ENCODE measurements at places on chromosomes 11 and 22. TPM values are rescaled to one million over a fixed set of nuclear protein-coding genes. Genes with fewer than 3 reads are reported as not detected.

GRCh38 chr11:63243533-63243932 lies at the start of gene SLC22A25:
Gene SLC22A25 (minus strand): TSS chr11:63243599. CDS start chr11:63229652, 13,947 bp downstream.
- peak; percentile 16 for DNase-seq

- DNase-seq: no peak
Measured at GRCh38 chr22:39183991-39184585, 31.6 kb upstream of the CBX7 start.

DNA sequence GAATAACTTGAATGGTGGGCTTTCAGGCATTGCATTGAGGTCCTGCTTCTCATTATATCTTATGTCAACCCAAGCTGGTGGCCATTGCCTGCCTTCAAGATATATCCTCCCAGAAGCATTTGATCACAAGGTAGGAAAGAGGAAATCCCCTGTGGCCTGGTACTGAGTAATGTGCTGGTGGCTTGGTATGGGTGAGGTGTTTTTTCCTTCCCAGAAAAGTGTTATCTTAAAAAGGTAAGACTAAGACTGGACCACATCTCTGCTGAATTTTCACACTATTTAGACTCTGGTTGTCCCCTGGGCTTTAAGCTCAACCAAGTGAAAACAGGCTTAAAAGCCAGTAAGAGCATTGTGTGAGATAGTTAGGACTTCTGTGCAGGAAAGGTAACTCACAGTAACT lies 3.7 kb downstream of the INSC start:
- DNase-seq: no peak

The PKDREJ gene
- total RNA-seq: not detected

- peak; percentile 33 for DNase-seq
Measured at GRCh38 chr22:49433717-49434611, 393.7 kb downstream of the BRD1 start.

- DNase-seq: no peak
Measured at GRCh38 chr22:31872209-31872608, 72.1 kb upstream of the YWHAH start.

DNA sequence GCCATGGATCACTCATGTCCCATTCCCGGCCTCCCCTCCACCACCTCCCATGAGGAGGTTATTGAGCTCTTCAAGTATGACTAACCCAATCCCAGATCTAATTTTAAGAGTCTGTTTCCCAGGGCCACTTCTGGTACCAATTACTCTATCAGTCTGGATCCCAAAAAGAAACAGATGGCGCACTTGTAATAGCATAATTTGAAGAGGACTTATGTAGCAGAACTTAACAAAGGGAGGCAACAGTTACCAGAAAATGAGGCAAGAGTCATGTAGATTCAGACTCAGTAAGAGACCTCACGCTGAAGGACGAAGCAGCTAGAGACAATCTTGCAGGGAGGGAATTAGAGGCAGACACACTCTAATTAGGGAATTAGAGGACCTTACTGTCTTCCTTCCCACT lies 46.9 kb downstream of the DDX6 start:
- no peak for DNase-seq

The RBMXL2 gene
- not detected for total RNA-seq

DNA sequence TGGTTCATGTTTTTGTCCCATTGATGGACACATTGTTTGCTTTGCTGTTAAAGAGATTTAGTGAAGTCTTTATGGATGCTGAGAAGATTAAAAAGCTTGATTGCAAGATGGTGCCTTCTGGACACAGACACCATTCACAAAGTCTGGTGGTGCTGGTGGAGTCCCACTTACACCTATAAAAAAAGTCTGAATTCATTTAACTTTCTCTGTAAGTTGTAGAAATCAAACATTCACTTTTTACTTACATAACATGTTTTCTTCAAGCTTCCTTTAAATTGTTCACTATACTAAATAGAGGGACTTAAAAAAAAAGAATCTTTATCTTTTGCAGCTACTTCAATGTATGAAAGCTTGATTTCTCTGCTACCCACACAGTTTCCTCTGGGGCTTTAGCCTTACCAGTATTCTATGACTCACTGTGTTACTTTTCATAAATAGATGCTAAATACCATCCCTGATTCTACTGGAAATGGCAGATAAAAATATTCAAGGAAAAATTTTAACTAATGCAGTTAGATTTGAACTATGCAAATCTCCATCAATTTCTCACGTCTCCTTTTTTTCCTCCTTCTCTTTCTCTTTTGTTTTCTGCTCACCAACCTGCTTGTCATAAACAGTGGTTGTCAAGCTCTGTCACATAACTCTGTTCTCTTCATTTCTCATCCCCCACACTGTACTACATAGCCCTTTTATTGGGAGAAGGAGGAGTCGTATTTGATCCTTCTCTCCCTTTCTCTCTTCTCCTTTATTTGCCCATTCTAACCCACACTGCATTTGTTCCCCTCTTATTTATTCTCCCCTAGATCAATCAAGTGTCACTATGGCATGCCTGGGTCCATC lies 89.7 kb downstream of the FAM76B start:
- no peak for DNase-seq

- DNase-seq: no peak
Measured at GRCh38 chr11:79708319-79708932, 267.6 kb upstream of the TENM4 start.

DNA sequence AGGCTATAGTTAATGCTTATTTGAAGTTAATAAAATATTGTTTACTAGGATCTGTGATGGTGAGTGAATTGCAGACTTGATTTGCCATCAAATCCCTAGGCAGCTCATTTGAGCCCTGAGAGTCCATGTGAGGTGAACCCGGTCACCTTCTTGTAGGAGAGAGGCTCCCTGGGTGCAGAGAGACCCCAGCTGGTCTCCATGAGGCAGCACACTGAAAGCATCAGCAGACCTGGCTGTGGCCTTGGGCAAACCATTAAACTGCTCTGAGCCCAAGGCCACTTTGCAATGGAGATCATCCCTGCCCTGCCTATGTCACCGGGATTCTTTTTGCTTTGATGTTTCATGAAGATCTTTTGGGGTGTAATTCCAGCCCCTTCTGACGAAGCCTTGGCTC lies 125.2 kb downstream of the MICAL2 start:
- DNase-seq: no peak

DNA sequence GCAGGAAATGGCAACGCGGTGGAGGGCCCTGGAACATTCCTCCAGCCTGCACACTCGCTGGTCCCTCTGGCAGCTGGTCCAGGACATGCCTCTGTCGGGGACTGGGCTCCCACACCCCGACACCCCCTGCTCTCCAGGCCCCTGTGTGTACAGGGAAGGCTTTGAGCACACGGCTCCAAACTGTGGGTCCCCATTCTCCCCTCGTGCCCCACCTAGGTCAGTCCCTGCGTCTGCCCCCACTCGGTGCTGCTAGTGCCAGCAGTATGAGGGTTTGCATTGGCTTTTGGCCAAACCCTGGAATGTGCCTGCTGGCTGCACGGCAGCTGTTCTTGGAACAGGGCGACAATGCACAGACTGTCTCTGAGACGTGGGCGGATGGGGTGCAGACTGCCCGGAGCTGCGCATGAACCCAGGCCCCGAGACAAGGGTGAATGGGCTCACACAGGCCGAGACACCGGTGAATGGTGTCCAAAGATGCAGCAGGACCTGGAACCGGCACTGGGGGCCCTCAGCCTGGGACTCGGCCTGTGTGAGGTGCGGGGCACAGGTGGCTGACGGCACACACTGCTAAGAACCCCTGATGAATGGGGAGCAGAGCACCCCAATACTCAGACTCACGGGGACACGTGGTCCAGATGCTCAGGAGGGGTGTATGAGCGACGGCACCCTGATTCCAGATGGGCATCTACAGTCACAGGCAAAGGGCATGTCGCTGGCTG lies 7.5 kb upstream of the SYT8 start:
- DNase-seq: peak; percentile 86

The FOSL1 gene
- 37.3 TPM for total RNA-seq

GRCh38 chr11:61917334-61918109 lies at the start of gene RAB3IL1:
Gene RAB3IL1 (minus strand): TSS chr11:61917566. CDS start chr11:61917367, 199 bp downstream.
- DNase-seq: peak; percentile 61

DNA sequence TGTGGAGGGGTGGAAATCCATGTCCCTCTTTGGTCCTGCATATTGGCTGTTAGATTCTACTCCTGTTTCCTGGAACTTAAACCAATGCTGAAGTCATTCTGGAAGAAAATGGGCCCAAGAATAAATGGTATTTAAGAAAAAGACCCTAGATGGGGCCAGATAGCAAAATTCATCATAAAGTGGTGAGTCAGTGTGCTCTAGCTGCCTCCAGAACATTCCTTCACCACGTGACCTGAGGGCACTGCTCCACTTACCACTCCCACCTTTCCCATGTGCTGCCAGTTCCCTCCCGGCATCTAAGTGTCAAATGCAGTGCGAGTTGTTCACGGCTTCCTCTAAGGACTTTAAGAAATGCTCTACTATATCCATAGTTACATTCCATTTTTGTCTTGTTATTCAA lies 30.9 kb upstream of the NAP1L4 start:
- no peak for DNase-seq

The YAP1 gene
- total RNA-seq: 19.3 TPM

GRCh38 chr22:17167486-17167885 lies 8.4 kb upstream of the HDHD5 start:
- peak; percentile 54 for DNase-seq

GRCh38 chr22:38031491-38031890 lies 25.7 kb upstream of the PICK1 start:
- no peak for DNase-seq

The ELMOD1 gene
- not detected for total RNA-seq

The TPCN2 gene
- 2.4 TPM for total RNA-seq

GRCh38 chr11:67178878-67179277 lies 59.8 kb downstream of the KDM2A start:
- no peak for DNase-seq

GRCh38 chr11:2250041-2250440 lies 20.3 kb downstream of the ASCL2 start:
- no peak for DNase-seq

DNA sequence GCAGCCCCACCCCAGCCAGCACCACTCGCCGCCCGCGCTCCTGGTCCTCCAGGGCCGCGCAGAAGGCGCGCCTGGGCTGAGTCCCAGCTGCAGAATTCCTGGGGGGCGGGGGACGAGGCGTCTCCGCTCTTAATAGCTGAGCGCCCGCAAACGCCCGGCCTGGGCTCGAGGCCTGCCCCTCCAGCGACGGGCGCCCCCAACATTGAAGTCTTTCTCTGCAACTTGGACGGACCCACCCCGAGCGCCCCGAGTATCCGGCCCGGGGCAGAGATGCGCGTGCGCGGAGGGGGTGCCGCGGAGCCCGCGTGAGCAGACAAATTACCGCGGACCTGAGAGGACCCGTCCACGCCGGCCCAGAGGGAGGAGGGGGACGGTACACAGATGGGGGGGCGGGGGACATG lies 6.7 kb upstream of the SYT7 start:
- peak; percentile 59 for DNase-seq

- no peak for DNase-seq
Measured at GRCh38 chr22:17349172-17349571, 20.1 kb upstream of the CECR2 start.

DNA sequence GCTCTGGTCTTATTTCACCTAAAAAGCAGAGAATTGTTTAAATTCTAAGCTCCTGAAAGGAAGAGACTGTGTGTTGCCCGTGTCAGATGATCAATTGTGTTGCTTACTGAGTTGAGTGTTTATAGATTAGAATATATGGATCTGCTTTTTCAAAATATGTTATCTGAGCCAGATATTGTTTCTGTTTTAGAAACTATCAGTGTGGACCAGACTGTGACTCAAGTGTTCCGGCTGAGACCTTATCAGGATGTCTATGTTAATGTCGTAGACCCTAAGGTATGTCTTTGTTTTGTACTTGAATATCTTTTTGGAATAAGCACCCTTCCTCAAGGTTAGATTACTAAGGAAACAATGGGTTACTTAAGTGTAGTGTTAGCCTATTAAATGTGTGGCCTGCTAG lies 11.0 kb downstream of the DEPDC5 start:
- no peak for DNase-seq

The NDUFS8 gene
- 256 TPM for total RNA-seq
